Esophagus squamous epithelium (tissue), 5 donors: ENCODE measurements at places on chromosomes 7 and 10. TPM values are rescaled to one million over a fixed set of nuclear protein-coding genes. Genes with fewer than 3 reads are reported as not detected.

The NPC1L1 gene
- total RNA-seq = 0.08 TPM

The INA gene
- 2.5 TPM for total RNA-seq

The SLC16A9 gene
- total RNA-seq = 14.5 TPM

The IKZF1 gene
- total RNA-seq = 5.9 TPM

The ANKRD2 gene
- total RNA-seq = not detected

The PAPOLB gene
- not detected for total RNA-seq

The PRSS2 gene
- not detected for total RNA-seq

The CPA4 gene
- 7.8 TPM for total RNA-seq

The CPEB3 gene
- 8.8 TPM for total RNA-seq

The AKR1C8 gene
- not detected for total RNA-seq

The UPK3B gene
- total RNA-seq = 34.9 TPM

The SGMS1 gene
- 39.4 TPM for total RNA-seq

The GNGT1 gene
- not detected for total RNA-seq

The ERVW-1 gene
- not detected for total RNA-seq

The PCDH15 gene
- total RNA-seq = not detected

The SEMA4G gene
- total RNA-seq = 4.1 TPM

The CFAP43 gene
- 0.38 TPM for total RNA-seq
